ENCODE measurements at places on chromosomes 11 and 22.

DNA sequence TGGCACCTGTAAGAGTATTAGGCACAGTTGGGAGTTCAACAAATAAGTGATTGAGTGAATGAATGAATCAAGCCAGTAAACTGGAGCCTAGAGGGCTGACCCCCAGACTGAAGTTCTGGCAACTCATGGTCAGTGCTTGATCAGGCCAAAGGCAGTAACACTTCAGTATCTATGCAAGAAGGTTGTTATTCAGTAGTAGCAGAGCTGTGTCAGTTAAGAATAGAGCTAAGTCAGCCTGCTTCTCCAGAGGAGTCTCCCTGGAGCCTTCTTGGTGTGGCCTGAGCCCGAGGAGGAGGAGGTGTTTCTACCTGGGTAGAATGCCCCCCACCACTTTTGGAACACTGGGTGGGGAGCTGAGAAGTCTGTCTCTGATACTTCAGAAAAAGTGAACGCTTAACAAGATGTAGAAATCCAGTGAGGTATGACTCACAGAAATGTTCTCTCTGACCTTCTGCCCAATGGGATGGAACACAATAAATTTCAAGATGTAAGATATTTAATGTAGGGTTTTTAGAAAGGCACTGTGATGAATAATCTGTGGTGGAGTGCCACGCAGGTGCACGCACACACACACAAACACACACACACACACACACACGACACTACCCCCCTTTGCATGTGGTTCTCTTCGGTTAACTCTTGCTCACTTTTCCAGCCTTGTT lies 219.9 kb downstream of the HIPK3 start:
- no peak for DNase-seq

GRCh38 chr11:6387811-6388599 lies 2.3 kb upstream of the SMPD1 start:
- DNase-seq: no peak

DNA sequence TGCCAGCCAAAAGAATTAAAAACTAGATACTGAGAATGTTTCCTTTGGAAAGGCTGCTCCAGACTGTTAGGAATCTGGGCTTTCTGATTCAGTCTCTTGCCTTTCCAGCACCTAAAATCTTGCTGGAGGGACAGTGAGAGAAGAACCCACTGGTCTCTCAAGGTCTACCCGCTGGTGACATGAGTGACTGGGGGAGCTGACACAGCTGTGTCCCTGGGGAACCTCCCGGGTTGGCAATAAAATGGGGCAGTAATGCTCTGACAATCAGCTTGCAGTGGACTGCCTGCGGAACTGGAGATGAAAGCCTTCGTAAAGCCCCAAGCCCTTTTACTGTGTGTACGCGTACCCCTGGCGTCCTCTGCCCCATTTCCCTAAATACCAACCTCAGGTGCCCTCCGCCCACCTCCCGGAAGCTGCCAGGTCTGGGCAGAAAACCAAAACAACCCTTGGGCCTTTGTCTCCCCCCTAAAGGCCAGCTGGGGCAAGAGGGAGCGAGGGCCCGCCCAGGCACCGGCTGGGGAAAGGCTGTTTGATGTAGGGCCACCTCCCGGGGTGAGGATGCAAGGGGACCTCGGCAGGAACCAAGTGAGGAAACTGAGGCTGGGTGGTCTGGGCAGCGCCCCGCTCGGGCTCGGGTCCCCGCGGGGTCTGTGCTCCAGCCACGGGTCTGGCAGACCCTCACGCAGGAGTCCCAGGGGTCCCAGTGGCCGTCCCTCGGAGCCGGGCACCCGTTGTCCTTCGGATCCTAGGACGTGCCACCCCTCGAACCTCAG lies 741 bp downstream of the CARS1 start:
- DNase-seq: peak; percentile 5

DNA sequence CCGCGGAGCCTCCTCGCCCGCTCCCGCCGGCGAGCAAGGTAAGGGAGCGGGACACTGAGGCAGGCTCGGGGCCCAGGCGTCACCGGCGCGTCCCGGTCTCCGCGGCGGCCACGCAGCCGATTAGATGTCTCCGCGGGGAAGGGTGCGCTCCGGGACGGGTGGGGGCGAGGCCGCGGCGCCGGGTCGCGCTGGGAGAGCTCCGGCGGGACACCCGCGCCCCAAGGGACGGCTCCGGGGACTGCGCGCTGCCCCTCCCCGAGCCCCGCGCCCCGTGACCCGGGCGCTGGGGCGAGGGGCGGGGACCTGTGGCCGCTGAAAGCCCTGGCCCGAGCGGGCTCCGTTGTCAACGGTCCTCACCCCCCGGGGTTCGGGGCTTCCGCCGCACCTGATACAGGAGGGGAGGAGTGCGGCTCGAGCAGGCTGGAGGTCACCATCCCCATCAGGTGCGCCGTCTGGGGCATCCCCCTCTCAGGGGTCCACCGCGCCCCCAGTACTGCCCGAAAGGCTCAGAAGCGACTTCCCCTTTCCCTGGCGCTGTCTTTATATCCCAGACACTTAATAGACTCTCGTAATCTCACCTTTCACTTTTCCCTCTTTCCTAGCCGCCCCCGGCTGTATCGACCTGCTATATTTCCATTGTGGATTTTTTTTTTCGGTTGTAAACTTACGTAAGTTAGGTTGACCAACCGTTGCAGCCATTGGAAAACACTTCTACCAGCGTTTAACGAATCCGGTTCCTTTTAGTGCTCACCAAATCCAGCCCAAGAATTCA lies 573 bp downstream of the PPFIA1 start:
- peak; percentile 14 for DNase-seq

- DNase-seq: no peak
These were observed 757.5 kb downstream of the NTM start for GRCh38 chr11:132127900-132128288.

- DNase-seq: no peak
These were observed 697.6 kb downstream of the JRKL start for GRCh38 chr11:97087419-97087818.

GRCh38 chr11:68601147-68601546 lies 83.2 kb upstream of the GAL start:
- DNase-seq: no peak

- no peak for DNase-seq
These were observed 541 bp downstream of the MICAL2 start for GRCh38 chr11:12110714-12111548.

DNA sequence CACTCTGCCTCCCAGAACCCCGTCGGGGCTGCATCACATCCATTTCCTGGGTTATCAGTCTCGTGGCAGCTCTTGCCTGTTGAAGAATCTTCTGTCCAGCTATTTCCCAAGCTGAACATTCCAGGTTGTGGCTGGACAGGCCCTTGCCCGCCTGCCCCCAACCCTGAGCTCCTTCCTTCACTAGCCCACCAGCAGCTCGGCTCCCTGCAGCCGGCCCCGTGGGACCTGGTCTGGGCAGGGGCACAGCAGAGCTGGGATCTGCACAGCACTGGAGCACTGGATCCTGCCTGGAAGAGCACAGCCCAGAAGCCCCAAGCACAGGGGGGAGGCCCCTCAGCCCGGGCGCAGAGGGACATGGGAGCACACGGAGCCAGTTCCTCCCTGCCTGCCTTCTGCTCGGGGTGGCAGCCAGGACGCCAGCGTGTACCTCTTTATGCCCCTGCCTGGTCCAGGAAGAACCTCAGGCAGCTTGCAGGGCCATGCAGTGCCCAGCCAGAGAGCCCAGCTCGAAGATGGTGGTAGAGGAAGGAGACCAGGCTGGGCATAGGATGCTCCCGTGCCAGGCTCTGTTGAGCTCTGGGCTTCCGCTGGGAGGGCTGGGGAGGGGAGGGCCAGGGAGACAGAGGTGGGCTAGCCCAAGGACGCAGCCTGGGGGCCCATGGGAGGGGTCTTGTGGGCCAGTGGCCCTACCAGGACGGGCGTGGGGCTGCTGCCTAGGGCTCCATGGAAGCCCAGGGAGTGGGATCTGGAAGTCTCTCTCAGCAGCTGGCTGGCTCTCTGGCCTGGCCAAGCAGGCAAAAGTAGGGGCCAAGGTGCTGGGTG lies 16.6 kb upstream of the GNB1L start:
- no peak for DNase-seq

DNA sequence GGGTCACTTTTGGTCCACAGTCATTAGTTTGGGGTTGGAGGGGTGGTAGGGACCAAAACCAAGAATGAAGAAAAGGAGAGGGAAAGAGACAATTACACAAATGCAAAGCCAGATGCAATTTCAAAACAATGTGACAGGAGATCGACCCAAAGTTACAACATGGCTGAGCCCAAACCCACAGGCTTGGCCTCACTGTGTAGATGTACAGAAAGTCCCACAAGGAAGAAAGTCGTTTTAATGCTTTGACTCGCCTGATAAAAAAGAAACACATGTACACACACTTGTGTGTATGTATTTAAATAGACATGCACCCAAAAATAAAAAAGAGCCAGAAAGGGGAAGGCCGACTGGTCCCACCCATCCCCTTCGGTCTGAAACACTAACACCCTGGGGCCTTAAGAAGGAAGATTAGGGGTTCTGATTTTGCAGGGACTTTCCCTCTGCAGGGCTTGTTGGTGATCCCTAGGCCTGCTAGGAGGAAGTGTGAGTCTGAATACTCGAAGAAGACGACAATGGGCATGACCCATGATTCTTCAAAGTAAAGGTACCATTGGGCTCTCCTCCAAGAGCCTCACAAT lies 104.1 kb downstream of the ETS1 start:
- no peak for DNase-seq

GRCh38 chr22:25797498-25798290 lies 55.7 kb downstream of the MYO18B start:
- no peak for DNase-seq

DNA sequence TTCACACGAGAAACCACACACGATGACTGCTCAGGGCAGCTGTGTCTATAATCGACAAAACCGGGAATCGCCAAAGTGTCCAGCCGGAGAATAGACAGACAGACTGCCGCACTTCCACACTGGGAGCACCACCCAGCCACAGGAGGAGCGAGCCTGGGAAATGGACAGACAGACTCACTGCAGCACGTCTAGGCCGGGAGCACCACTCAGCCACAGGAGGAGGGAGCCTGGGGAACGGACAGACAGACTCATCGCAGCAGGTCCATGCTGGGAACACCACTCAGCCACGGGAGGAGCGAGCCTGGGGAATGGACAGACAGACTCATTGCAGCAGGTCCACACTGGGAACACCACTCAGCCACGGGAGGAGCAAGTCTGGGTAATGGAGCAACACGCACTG lies 137.2 kb downstream of the BRD1 start:
- DNase-seq: no peak

- DNase-seq: no peak
These were observed 21.9 kb downstream of the SUN2 start for GRCh38 chr22:38733724-38734381.
